Cardiac fibroblast (primary cell): ENCODE measurements at places on chromosomes 13 and 19.

- no peak for DNase-seq
These were observed 545.3 kb upstream of the PCDH20 start for GRCh38 chr13:61960981-61961380.

DNA sequence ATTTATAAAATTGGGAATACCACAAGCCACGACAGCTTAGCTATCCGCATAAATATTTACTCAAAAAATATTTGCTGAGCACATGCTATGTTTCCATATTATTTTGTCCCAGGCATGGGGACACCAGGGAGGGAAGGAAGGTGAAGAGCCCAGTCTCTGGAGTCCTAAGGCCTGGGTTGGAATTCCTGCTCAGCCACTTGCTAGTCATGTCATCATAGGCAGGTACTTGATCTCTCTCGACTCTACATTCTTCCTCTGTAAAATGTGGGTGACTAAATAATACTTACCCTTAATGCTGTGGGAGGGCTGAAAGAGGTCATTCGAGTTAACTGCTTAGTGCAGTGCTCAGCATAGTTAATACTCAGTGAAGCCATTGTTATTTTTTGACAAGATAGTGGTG lies 4.3 kb upstream of the RNASEH2B start:
- no peak for DNase-seq

DNA sequence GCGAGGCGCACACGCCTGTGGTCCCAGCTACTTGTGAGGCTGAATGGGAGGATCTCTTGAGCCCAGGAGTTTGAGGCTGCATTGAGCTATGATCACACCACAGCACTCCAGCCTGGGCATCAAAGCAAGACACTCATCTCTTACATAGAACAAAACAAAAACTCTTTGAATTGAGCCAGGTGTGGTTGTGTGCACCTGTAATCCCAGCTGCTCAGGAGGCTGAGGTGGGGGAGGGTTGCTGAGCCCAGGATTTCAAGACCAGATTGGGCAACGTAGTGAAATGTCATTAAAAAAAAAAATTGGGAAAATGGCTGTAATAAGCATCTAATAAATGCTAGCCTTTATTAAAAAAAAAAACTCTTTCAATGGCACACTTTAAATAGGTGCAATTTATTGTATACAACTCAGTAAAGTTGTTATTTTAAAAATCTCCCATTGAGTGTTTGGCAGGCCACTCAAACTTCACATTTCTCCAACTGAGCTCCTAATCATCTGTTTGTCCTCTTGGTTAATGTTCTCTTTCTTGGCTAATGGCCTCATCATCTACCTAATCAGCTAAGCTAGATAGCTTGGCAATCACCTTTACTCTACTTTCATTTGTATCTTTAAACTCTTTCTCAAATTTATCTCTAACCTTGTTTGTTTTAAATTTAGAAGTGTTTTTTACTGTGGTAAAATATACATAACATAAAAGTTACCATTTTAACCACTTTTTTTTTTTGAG lies 28.1 kb upstream of the HMGB1 start:
- DNase-seq: no peak

DNA sequence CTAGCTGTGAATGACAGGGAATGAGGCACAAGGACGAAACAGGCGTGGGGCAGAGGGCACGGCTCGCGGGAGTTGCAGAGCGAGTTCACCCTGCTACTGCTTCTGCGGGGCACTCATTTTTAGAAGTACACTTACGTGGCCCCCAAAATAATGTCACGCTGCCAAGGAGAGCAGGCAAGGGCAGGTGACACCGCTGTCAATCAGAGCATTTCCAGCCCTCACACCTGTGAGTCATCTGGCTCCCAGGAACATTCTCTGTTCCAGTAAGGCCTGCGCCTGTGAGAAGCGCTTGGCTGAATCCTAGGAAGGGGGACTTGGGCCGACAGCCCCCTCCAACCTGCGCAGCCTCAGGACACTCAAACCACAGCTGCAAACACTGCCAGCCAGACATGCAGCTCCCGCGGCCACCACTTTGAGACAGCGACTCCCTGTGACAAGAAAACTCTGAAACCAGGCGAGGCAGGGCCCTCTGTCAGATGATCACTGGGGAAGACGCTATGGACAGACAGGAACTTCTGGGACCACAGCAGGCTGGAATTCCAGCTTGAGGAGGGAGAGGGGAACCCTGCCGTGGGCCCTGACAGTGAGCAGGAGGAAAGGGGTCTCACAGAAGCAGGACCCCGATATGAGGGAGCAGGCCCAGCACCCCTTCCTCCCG lies 12.7 kb downstream of the DOT1L start:
- DNase-seq: no peak

DNA sequence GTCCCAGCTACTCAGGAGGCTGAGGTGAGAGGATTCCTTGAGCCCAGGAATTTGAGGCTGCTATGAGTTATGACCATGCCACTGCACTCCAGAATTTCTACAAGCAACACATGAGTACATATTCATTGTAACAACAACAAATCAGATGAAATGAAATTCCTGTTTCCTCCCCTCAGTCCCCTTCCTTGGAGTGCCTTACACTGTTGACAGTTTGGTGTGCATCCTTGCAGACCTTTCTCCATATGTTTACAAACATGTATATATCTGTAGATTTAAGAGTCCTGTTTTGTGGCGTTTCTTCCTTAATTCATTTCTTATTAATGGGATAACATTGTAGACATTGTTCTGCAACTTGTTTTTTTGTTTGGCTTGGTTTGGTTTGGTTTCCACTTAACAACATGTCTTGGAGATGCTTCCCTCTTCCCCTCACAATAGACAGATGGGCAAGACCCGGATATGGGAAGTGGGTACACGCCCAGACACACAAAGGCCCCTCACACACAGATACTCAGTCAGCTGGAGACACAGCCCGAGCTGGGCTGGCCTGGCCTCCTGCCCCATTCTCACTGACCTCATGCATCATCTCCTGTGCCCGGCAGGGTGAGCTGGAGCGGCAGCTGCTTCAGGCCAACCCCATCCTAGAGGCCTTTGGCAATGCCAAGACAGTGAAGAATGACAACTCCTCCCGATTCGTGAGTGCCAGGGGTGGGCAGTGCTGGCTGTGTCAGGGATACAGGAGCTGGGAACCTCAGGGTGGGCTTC lies 21.7 kb downstream of the MYH14 start:
- no peak for DNase-seq

- no peak for DNase-seq
These were observed 955.6 kb downstream of the PCDH17 start for GRCh38 chr13:58587183-58587582.

- no peak for DNase-seq
These were observed 34.2 kb downstream of the ZNF787 start for GRCh38 chr19:56086671-56087430.

DNA sequence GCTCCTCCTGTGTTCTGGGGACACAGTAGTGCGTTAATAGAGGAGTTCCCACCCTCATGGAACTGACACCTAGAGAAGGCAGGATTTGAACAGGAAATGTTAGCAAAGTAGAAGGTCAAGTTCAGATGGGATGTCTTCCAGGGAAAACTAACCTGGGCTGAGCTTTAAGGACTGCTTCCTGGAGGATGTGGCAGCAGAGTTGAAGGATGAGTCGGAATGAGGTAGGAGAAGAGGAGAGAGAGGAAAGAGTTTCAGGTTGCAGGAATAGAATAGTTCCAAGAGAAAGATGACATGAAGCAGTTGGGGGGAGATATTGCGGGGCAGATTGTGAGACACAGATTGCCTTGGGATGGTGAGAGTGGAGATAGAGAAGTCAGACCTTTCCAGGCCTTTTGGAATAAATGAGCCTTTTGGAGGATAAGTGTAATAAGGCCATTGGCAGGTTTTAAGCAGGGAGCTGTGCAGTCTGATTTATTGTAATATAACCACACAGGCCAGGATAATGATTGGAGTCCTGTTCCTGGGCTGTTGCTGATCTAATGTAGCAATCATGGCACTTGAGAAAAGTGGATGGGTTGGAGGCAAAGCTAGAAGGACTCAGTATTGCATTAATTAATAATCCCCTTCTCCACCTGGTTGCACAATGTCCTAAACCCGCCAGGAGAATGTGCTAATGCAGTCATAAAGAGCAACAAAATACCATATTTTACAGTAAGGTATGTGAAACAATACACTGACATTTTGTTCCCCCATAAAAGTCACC lies 205.4 kb downstream of the SHISA2 start:
- no peak for DNase-seq

DNA sequence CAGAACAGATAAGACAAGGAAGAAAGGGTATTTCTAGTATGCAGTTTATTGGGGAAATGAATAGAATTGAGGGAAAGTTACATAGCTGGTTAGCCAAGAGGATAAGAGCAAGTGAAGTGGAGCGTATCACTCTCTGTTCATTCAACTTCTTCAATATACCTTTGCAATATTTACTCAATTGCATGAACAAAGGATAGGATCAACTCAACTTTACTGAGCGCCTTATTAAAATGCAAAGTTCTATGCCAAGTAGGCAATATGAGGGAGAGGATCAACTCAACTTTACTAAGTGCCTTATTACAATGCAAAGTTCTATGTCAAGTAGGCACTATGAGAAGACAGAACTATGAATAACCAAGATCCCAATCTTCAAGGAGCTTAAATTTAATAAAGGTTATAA lies 43.9 kb downstream of the ZC3H13 start:
- no peak for DNase-seq

DNA sequence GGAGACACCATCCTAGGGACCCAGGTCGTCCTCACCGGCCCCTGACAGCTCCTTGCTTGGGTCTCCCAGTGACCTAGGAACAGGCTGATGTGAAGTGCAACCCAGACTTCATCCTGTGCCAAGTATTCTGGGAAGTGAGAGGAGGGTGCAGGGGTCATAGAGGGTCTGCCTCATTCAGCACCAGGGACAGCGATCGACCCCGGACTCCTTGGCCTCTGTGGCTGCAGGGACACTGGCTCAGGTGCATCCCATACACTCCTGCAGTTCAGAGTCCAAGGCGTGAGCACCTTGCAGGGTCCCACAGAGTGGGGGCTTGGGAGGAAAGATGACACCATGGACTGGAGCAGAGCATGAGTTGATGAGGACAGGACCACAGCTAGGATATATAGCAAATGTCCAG lies 10.0 kb upstream of the OR10H2 start:
- DNase-seq: no peak

DNA sequence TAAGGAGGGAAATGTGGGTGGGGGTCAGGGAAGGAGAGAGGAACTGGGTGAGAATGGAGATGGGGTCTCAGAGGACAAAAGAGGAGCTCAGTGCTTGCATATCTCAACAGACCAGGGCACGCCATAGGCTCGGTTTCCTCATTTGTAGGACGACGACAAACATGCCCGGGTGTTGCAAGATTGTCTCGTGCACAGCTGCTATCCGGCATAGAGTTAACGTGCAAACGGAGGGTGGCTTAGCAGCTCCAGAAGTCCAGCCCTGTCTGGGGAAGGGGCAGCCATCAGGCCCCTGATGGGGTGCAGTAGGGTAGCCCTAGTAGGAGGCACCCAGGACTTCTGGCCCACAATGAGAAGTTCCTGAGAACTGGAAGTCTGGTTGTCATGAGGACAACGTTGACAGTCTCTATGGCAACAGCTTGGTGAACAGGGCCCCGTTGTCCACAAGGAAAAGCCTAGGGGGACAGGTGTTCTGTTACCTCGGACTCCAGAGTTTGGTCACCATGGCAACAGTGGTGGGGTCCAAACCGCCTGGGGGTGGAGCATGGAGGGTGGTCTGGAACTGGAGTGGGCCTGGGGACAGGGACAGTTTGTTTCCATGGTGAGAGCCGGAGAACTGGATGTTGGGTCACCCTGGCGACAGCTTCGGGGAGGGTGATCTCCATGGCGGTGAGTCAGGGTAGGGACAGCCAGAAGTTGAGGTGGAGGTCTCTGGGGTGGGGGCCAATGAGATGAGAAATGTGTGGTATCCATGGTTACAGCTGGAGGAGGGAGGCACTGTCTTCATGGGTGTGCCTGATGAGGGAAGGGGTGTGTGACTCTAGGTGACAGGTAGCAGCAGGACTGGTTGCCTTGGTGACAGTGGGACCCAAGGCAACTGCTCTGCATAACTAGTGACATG lies 16.8 kb downstream of the TM6SF2 start:
- DNase-seq: no peak

DNA sequence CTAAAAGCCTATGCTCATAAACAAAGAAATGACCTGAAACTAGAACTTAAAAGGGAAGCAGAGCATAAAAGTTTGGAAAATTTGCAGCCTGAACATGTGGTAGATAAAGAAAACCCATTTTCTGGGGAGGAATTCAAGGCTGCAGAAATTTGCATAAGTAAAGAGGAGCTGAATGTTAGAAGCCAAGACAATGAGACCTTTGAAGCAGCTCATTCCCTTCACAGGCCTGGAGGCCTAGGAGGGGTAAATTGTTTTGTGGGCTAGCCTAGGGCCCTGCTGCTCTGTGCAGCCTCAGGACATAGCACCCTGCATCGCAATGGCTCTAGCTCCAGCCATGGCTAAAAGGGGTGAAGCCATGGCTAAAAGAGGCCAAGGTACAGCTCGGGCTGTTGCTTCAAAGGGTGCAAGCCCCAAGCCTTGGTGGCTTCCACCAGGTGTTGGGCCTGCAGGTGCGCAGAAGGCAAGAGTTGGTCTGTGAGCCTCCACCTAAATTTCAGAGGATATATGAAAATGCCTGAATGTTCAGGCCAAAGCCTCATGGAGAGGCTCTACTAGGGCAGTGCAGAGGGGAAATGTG lies 38.3 kb downstream of the ZIC2 start:
- no peak for DNase-seq

DNA sequence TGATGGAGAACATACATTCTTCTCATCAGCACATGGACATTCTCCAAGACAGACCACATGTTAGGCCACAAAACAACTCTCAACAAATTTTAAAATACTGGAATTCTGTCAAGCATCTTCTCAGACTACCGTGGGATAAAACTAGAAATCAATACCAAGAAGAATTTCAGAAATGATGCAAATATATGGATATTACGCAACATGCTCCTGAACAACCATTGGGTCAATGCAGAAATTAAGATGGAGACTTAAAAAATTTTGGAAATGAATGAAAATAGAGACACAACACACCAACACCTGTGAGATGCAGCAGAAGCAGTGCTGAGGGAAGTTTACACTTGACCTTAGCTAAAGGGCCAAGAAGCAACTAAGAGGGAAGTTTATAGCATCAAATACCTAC lies 162.8 kb downstream of the CACNA1A start:
- no peak for DNase-seq

- peak; percentile 70 for DNase-seq
These were observed 638 bp downstream of the ADGRE5 start for GRCh38 chr19:14381689-14382474.

GRCh38 chr19:1580382-1580781 lies 12.3 kb upstream of the MEX3D start:
- no peak for DNase-seq

GRCh38 chr13:106376401-106377112 lies 158.9 kb downstream of the EFNB2 start:
- DNase-seq: peak; percentile 79

GRCh38 chr13:21884299-21884909 lies 213.5 kb downstream of the FGF9 start:
- DNase-seq: no peak

GRCh38 chr19:56134654-56134921 lies 6.5 kb upstream of the ZNF444 start:
- no peak for DNase-seq

GRCh38 chr19:55498246-55498840 lies 10.1 kb downstream of the SSC5D start:
- no peak for DNase-seq
